ENCODE measurements at places on chromosomes 13 and 19.

- no peak for DNase-seq
Measured at GRCh38 chr13:57665481-57665880, 33.9 kb downstream of the PCDH17 start.

- DNase-seq = no peak
Measured at GRCh38 chr13:25930653-25931052, 121.2 kb downstream of the SHISA2 start.

DNA sequence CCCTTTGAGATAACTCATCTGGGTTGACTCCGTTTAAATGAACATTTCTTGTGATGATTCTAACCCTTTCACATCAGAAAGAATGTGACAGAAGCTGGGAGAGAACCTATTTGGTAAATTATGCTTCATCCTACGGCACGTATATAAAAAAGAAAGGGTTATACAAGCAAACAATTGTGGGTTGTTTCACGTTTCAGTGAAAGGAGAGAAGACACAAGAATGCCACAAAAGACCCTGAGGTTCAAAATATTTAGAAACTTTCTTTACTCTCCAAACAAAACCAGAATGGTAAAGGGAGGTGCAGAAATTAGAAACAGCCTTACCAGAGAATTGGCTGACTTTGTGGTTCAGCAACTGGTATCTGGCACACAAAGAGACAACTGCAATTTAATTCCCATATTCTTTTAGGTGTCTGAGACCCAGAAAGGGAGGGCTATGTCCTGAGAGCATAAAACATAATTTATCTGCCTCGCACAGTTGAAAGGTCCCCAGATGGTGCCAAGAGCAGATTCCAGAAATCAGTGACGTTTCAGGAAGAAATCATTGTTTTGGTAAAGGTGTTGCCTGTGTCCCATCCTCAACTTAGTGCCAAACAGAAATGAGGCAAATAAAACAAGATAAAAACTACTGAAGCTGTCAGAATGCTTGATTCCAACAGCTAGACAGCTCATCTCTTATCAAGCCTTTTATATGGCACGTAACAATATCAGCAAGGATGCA, 361.4 kb downstream of the EFNB2 start:
- DNase-seq = no peak

- no peak for DNase-seq
Measured at GRCh38 chr13:46948338-46948737, 51.5 kb upstream of the HTR2A start.

DNA sequence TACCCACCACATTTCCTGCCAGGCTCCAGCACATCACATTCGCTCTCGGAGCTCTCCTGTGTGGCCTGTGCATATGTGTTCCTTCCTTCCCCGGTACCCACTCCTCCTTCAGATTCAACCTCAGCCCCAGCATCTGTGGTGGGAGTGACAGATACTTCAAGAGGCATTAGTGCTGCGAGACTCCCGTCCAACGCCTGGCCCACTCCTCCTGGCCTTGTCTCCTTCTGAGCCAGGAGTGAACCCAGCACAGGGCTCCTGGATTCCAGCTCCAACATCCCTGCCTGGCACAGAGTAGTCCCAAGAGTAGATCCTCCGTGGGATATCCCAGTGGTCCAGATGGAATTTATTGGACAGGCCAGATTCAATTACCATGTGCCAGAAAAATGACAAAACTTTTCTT, 55.9 kb downstream of the SACS start:
- no peak for DNase-seq

- peak; percentile 79 for DNase-seq
Measured at GRCh38 chr19:40592170-40592569, 9.0 kb upstream of the LTBP4 start.

DNA sequence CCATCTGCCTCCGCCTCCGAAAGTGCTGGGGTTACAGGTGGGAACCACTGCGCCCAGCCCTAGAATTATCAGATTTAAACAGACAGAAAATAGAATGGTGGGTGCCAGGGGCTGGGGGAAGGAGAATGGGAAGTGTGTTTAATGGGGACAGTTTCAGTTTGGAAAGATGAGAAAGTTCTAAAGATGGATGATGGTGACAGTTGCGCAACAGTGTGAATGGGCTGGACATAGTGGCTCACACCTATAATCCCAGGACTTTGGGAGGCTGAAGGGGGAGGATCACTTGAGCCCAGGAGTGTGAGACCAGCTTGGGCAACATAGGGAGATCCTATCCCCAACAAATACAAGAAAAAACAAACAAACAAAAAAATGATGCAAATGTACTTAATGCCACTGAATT, 15.9 kb downstream of the KANK2 start:
- DNase-seq = no peak

GRCh38 chr19:51434456-51434855, 17.0 kb upstream of the SIGLEC10 start:
- no peak for DNase-seq

DNA sequence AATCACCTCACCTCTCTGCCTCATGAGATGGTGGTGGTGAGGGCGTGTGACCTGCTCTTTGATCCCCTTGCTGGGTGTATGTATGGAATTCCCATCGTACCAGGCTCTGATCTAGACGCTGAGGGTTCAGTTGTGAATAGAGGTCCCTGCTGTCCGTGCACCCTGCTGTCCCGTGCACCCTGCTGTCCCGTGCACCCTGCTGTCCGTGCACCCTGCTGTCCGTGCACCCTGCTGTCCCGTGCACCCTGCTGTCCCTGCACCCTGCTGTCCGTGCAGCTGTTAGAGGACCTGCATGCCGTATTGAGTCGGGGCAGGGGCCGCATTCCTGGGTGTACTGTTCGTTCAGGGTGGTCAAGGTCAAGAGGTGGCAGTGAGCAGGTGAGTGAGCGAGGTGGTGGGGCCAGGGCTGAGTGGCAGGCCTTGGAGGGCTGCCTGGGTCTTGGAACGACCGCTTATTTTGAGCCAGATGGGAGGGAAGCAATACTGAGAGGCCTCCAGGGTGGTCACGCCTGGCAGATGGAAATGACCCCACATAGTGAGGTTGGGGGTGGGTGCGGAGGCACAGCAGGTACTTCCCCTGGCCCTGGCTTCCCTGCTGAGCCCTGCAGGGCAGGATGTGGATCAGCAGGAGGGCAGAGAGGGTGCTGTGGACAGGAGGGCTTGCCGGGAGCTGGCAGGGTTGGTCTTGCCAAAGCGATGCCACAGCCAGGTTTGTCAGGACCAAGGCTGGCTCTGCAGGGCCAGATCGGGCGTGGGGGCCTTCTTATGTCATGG, 4.6 kb upstream of the EPN1 start:
- no peak for DNase-seq

DNA sequence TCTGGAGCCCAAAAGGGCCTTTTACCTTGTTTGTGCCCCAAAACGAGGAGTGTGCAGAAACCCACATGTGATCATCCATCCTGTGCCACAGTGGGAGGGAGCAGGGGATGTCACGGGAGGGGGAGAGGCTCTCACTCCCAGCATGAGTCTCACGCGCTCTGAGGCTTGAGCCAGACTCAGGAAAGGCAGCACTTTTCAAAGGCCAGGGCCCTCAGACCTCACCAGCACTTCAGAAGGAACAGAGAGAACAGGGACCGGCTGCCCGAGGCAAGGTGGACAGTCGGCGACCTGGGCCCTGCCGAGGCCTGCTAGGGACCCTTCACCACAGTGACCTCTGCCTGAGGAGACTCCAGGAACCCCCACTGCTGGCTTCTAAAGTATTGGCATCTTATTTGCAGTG, 71.7 kb upstream of the WASF3 start:
- DNase-seq = no peak
